ENCODE measurements at places on chromosomes 6 and 20.

DNA sequence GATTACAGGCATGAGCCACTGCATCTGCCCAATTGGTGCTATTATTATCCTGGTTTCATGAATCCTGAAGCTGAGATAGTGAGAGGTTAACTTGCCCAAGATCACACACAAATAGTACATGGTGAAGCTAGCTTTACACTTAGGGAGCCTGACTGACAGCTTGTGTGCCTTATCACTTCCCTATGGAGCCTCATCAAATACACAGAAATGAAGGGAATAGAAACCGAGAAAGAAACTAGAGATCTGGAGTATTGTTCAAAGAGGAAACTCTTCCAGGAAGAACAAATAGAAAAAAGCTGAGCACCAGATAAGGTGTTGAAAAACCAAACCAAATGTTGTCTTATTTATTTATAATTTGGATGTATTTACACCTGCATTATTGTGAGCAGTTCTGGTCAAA is 155.0 kb upstream of the CITED2 start:
- DNase-seq = no peak

GRCh38 chr20:36248836-36249235 is 12.6 kb downstream of the AAR2 start:
- DNase-seq = no peak

- no peak for DNase-seq
Observed at GRCh38 chr6:36873612-36874442, 776 bp downstream of the PPIL1 start.

DNA sequence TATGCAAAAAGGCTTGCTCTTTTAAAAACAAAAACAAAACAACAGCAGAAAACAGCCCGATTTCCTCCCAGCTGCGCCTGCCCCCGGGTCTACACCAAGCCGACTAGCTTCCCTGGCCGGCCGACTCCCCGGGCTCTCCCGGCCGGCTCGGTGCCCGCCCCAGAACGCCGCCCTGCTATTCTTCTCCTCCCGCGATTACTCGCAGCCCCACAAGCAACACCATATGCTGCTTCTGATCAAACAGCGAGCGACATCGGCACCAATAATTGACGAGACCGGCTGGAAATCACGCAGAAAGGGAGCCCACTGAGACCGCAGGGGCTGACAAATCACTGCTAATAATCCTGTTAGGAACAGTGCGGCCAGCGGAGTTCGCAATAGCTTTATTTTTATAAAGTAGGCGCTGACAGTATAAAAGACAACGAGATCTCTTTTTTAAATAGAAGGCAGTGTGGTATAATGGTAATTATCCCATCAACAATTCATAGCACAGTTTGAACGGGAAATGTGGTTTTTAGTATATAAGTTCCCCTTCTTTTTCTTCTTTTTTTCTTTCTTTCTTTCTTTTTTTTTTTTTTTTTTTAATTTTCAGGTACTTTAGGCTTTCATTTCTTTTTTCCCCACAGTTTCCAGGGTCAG is 3.3 kb downstream of the SIM1 start:
- no peak for DNase-seq

DNA sequence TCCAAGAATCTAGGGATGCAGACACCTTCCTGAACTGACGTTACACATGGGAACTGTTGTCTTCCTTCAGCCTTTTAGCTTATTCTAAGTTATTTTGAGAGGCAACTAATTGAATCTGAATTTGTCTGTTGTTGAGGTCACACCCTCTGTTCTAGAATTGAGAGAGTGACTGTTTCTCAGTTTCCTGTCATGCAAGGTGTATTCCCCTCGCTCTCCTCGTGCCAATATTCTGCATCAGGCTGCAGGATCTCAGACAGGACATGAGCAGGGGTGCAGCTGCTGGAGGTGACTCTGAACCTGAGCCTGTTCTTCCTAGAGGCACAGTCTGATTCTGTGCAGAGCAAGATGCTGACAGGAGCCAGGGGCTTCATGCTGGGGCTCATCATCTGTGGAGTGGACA is 52.5 kb downstream of the HLA-DPB1 start:
- DNase-seq = no peak

DNA sequence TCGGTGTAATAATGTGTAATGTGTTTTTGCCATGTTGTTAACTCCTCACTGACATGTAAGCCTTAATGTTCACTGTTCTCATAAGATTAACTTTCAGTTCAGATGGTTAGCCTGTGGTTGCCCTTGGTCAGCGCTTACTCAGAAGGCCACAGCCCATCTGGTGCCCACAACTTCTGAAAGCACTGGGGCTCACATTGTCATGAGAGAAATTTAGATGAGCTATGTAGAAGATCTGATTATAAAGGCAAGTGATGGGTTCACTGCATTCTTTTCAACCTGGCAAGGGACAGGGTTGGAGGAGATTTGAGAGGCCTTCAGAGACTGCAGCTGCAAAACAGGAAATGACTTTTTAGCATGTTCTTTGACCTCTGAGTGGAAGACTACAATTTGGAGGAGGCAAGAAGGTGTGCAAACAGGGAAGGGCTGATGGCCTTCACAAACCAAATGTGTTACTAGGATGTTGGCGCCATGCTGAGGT is 242.3 kb upstream of the SUPT3H start:
- DNase-seq = no peak

- no peak for DNase-seq
Observed at GRCh38 chr6:105874835-105875626, 211.1 kb upstream of the PRDM1 start.

- no peak for DNase-seq
Observed at GRCh38 chr20:17688965-17689364, 6.9 kb upstream of the RRBP1 start.

GRCh38 chr6:28683945-28684538 is 158.4 kb downstream of the GPX5 start:
- no peak for DNase-seq

Data from gastrocnemius medialis (tissue), 4 donors.